CD4-positive, alpha-beta T cell treated with Interleukin-6 at 100 ng/mL for 8 hours (primary cell): ENCODE measurements at places on chromosomes 2 and 18.

- DNase-seq = no peak
Measured at GRCh38 chr2:120466704-120467054, 120.7 kb downstream of the INHBB start.

GRCh38 chr18:6414723-6415417, at the start of gene L3MBTL4:
Gene L3MBTL4, minus strand, starts transcription at chr18:6414911. Its CDS starts 103,286 bp downstream, at chr18:6311625.
- DNase-seq = no peak

- DNase-seq = no peak
Measured at GRCh38 chr18:6576718-6577375, 152.7 kb upstream of the ARHGAP28 start.

GRCh38 chr2:226488034-226488433, 311.6 kb downstream of the IRS1 start:
- DNase-seq = no peak

DNA sequence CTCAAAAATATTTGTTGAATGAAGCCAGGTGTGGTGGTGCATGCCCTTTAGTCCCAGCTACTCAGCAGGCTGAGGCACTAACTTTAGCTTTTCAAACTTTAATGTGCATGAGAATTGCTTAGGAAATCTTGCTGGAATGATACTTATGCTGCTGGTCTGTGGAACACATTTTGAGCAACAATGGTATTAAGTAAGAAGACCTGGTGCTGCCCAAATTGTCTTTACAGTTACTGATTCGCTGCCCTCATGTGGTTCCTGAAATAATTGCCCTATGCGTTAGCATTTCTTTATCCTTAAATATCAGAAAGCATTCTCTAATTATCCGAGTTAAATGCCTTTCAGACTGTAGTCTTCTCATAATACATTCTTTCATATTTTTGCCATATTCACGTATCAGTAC, 76.0 kb upstream of the SESTD1 start:
- no peak for DNase-seq

DNA sequence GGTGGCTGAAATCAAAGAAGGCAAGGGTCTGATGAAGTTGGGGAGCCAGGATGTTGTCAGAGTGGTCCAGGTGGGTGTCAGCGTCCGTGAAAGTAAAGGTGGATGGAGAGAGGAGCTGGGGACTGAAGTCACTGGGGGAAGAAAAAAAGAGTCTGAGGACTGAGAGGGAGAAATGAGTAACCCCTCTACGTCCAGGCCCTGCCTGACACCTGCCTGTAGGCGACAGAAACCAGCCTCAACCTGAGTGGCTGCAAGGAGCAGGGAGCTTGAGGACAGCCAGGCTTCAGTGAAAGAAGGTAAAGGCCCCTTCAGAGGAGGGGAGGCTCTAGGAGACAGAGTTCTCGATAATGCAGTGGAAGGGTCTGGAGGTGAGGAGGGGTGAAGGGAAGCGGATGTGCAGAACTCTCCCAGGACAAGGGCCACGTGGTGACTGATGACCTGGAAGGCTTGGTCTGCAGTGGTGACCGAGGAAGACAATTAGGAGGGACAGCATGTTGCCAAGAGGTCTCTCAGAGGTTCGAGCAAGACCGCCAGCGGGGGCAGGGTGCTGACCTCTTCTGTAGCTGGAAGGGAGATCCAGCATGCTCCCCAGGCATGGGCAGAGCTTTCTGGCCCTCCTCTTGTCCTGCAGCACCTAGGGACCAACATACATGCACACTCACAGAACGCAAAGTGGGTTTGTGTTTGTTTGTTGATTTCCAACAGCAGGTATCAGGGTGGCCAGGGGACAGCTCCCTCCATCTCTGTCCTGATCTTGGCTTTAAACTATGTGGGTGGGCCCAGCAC, 86.6 kb upstream of the TMEM247 start:
- DNase-seq = no peak

- DNase-seq = no peak
Measured at GRCh38 chr2:41836948-41837347, 210.9 kb upstream of the PKDCC start.

- no peak for DNase-seq
Measured at GRCh38 chr18:47606526-47606925, 323.9 kb downstream of the SMAD2 start.
